ENCODE measurements at places on chromosomes 16 and 17.
A peak's percentile ranks its signal among the peaks of the same experiment; 100 is the strongest.

DNA sequence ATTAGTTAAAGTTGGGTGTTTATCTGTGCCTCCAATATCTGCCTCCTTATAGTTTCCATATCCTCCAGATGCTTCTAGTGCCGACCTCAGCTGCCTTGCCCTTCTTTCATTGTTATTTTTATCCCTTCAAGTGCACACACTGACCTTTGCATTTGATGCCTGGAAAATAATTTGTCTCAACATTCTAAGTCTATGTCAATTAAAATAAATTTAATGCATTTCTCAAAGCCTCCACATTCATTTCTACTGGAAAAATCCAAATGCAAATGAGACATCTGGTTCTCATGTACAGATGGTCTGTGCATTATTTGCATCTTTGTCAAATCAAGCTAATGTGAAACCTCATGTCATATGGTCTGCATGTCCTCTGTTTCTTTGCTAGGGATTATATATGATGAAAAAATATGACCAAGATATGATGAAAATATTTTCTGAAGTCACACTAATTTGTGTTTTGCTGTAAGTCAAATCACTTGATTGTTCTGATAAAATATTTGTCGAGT, 61.4 kb downstream of the TMEM100 start:
- no peak for DNase-seq

DNA sequence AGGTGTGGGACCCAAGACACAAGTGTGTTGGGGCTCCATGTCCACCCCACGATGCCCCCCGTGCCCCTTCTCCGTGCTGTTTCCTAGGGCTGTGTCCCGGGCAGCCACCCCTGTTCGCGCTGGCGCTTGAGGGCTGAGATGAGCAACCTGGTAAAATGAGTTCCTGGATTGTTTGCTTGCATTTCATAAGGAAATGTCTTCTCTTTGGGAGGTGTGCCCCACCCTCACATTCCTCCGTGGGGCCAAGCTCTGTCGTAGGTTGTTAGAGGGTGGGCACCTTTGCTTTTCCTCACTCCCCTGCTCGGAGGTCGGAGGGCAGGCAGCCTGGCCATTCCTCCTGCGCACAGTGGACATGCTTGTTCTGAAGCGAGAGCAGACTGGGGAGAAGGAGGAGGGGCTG, 171.3 kb upstream of the CHMP6 start:
- no peak for DNase-seq

DNA sequence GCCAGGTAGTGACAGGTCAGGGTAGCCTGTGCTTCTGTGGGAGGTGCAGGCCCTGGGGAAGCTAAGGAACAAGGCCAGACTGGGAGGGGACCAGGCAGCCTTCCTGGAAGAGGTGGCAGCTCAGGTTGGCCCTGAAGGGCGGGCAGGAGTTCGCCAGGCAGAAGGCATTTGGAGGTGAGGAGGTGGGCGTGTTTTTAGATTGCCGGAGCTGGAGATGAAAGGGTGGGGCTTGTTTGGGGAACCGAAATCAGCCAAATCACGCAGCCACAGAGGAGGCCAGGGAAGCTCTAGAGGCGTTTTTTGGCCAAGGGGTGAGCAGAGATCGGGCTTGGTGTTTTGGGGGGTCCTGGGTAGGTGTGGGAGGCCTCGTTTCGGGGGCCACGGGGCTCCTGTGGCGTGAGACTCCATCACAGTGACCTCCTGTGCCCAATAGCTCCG, 7.6 kb downstream of the ADCY7 start:
- no peak for DNase-seq

GRCh38 chr17:76511668-76512365, 10.6 kb upstream of the RHBDF2 start:
- DNase-seq, result no peak

- DNase-seq, result no peak
These were observed 21.1 kb downstream of the CENPX start for GRCh38 chr17:82001571-82002056.

DNA sequence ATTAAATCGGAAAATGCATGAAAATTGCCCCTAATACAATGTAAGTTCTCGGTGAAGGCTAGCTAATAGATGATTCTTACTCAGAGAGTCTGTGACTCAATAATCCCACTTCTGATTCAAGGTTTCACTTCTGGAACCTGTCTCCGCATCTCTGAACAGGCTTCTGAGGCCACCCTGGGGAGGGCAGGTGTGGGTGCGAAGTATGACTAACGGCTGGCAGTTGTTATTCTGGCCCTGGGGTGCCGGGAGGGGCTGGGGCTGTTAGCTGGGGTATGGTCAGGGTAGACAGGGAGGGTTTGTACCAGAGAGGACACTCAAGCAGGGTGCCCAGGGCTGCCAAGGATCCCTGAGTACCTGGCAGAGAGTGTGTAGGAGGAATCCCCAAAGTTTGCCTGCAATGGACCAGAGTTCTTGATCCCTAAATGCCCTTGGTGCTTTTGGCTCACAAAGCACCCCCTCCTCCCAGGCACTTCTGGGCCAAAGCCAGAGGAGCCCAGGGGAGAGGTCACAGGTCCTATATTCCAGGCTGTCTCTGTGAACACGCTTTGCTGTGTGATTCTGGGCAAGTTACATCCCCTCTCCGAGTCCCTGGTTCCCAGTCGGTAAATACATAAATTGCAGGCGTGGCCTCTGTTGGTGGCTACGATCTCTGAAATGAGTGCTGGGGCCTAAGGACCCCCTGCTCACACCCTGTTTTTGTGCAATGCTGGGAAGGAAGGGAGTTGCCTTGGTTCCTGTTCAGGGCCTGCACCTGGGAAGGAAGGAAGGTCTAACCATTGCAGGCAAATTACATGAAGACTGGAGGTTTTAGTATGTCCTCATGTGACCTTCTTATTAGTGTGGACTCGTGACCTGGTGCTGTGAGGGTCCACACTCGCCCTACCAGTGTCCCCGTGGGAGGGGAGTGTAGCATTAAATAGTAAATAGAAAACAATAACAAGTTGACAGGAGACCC, 49.9 kb upstream of the CPNE2 start:
- no peak for DNase-seq

DNA sequence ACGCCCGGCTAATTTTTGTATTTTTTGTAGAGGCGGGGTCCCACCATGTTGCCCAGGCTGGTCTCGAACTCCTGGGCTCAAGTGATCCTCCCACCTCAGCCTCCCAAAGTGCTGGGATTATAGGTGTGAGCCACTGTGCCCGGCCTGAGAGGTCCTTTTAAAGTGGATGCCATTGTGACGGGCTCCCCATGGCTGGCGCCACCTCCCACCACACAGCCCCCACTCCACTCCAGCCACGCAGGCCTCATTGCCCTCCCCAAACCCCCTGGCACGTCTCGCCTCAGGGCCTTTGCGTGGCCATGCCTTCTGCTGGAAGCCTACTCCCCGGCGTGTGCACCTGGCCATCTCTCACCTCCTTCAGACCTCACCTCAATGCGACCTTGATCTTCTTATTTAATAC, 11.9 kb upstream of the KDM6B start:
- DNase-seq, result no peak

DNA sequence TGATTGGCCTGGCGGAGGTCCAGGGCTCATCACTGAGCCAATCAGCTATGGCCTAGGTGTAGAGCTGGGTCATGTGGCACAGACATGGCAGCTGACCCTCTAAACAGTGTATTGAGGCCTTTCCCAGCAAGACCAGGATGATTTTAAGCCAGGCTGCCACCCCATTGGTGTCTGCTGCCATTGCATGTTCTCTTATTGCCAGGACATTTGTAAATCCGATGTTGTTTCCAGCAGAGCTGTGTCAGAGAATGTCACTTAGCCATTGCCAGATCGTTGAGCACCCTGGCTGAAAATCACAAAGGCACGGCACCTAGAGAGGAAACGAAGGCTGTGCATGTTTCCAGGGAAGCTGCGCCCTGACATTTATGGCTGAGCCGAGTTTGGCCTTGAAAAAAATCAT, 33.4 kb downstream of the RBFOX1 start:
- DNase-seq, result no peak

GRCh38 chr16:85851034-85851785, 47.8 kb upstream of the IRF8 start:
- DNase-seq, result no peak

- DNase-seq, result peak; percentile 85
These were observed 75.2 kb upstream of the KSR1 start for GRCh38 chr17:27381007-27381501.

DNA sequence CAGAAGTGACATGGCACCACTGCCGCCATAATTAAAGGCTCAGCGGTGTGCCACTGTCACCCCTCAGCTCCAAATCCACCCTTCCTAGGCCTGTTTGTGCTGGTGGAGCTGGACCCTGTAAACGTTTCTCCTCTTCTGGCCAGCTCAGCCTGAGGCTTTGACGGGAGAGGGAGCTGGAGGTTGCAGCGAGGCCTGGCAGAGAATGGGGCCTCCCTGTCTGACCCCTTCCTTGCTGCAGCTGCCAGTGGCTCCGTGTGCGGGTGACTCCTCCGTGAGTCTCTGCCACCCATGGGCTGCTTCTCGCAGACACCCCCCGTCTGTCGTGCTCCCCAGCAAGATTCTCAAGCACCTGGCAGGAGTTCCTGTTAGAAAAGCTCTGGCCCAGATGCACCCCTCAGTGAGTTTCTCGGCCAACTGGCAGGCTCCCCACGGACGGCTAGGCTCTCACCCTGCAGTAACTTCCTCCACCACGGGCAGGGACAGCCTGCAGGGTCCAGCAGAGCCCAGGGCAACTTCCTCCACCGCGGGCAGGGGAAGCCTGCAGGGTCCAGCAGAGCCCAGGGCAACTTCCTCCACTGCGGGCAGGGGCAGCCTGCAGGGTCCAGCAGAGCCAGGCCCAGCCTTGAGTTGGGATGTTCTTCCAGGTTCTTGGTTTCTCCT, 4.7 kb upstream of the CHMP6 start:
- DNase-seq, result no peak

DNA sequence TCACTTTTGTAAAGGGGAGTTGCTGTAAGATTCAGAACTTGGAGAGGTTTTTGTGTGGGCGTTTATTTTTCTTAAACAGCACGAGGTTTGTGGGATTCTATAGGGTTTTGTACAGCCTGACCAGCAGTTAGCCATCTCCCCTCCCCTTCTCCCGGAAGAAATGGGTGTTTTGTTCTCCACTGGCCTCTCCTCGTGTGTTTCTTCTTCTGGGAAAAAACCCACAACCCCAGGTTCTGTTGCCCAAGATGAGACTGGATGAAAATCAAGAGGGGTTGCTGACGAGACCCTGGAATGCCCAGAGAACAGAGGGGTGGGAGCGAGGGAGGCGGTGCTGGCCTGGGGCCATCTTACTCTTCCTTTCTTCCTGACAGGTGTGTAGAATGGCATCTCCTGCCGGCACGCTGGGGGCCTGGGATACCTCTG, 186.1 kb downstream of the MSI2 start:
- no peak for DNase-seq

GRCh38 chr16:85992359-85992758, 93.4 kb downstream of the IRF8 start:
- DNase-seq, result no peak

- no peak for DNase-seq
These were observed 6.2 kb downstream of the MAP3K14 start for GRCh38 chr17:45310380-45311324.

DNA sequence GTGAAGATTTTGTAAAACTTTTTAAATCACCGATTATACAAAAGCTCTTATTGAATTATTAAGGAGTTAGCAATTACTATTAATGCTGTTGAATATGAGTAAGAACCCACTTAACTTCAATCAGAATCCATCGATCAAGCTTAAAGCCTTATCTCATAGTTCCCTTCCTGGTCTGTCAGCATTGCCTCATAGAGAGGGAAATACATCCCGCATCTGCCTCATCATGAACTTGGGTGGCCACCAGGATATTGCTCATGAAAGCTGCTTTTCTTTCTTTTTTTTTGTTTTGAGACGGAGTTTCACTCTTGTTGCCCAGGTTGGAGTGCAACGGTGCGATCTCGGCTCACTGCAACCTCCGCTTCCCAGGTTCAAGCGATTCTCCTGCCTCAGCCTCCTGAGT, 66.7 kb downstream of the PIGL start:
- DNase-seq, result no peak

- no peak for DNase-seq
These were observed 131.0 kb downstream of the AATF start for GRCh38 chr17:37079735-37080134.

- DNase-seq, result no peak
These were observed 43.9 kb downstream of the ZNF207 start for GRCh38 chr17:32393904-32394303.

GRCh38 chr17:21253646-21254441, 634 bp upstream of the NATD1 start:
- no peak for DNase-seq

GRCh38 chr16:55655381-55655896, 349 bp upstream of the SLC6A2 start:
- DNase-seq, result no peak

DNA sequence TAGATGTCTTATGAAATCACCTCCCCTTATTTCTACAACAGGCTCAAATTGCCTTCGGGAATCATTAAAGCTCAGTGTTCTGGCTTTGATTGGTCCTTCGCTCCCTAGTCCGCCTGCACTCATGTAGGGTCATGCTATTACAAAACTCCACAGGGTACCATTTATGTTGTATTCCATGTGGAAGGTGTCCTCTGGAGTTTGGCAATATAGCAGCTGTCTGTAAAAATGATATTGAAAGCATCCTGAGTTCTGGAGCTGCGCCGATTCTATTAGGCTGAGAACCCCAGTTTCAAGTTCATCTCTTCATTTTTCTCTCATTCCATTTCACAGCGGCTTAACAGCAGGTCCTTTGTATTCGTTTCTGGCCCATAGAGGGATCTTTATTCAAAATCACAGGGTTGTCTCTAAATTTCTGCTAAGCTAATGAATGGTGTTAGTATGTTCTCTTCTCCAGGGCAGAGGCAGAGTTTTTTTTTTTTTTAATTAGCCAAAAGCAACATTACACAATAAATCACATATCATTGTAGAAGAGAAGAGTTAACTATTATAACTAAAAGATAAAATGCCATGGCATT, 71.9 kb upstream of the TEKT1 start:
- DNase-seq, result no peak

DNA sequence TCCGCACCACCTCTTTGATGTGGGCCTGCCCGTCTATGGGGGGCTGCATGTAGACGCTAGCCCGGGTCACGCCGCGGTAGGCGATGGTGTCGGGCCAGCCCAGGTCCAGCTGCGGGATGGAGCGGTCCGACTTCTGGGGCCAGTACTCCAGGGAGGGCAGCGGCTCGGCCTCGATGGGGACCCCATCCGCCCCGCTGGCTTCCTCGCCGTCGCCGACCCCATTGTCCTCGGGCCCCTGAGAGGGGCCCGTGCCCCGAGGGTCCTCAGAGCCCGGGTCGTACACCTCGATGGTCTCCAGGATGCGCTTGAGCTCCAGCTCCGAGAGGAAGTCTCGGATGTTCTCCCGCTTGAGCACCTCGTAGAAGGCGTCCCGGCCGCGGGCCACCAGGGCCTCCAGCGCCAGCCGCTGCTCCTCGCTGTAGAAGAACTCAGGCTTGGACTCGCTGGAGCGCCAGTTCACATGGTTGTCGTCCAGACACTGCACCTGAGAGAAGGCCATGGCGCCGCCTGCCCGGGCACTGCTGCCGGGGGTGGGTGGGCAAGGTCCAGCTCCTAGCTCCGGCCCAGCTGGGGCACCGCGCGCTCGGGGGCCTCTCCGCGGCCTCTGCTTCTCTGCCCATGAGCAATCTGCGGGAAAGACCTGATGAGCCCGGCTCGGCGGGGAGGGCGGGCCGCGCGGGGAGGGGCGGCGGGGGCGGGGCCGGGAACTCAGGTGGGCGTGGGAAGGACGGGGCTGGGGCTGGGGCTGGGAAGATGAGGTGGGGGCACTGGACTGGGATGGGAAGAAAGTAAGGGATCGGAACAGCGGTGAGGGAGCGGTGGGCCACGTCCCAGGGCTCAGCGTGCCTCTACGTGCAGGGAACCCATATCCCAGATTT, 782 bp downstream of the FAM83G start:
- DNase-seq, result no peak

GRCh38 chr17:27519550-27519949, 63.3 kb downstream of the KSR1 start:
- DNase-seq, result no peak

- DNase-seq, result no peak
These were observed 35.2 kb downstream of the ARHGAP23 start for GRCh38 chr17:38463451-38463858.
